ENCODE measurements at places on chromosomes 3 and 15. TPM values are rescaled to one million over a fixed set of nuclear protein-coding genes. Genes with fewer than 3 reads are reported as not detected.

DNA sequence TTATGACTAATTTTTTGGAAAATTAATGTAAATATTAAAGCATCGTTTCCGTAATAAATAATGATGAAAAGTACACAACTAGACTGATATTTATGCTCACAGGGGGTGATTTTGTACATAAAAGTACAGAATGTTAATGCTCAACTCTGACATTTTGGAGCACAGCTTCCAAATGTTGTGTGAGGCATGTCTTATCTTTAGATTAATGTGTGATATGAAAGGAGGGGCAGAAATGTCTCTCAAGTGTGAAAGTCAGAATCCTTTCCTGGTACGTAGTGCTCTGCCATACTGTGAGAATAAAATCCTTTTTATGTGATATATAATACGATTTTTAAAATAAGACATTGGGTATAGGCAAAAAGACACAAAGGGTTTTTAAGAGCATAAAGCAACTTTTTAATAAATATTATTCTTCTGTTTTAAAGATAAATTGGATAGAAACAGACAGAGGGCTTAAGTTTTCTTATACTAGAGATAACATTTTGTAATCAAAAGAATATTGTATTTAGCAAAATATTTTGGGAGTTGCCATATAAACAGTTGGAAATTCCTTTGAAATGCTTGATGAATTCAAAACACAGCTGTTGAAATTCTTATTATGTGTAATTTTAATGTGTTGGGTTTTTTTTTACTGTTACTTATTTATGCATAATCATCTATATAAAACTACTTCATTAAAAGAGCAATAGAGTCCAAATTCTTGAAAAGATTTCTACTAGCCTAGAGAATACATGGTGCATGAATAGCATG is 389.7 kb downstream of the RAP2B start:
- H3K4me3 ChIP-seq: no peak overlapping the region
- DNase-seq: no peak
- H3K36me3 ChIP-seq: no peaks in the 10 kb centered on the region

DNA sequence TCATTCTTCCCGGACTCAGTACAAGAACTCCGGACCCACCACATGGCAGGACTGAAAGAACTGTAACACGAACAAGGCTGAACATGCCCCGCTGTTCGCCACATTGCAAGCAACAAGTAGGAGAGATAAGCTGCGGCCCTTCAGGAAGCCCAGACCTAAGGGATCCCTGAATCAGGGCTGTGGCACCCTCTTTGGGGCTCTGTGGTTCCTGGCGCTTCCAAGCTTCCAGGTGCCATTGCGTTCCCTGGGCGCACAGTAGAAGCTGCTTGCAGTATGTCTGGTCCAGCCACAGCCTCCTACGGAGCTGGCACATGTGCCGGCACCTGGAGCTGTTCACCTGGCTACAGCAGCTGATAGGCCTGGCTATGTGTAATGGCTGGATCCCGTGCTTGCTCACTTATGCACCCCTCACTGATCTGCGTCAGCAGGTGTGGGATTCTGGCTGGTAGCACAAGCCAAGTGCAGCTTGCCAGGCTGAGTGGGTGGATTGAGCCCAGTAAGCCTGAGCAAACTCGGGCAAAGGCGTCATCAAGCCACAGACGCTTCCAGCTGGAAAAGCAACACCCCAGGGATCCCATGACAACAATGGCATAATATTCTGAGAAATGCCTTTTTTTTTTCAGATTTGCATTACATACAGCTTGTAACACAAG is 748.6 kb upstream of the GBE1 start:
- no peak overlapping the region for H3K27ac ChIP-seq
- no peaks in the 10 kb centered on the region for H3K4me1 ChIP-seq
- H3K36me3 ChIP-seq: no peaks in the 10 kb centered on the region

DNA sequence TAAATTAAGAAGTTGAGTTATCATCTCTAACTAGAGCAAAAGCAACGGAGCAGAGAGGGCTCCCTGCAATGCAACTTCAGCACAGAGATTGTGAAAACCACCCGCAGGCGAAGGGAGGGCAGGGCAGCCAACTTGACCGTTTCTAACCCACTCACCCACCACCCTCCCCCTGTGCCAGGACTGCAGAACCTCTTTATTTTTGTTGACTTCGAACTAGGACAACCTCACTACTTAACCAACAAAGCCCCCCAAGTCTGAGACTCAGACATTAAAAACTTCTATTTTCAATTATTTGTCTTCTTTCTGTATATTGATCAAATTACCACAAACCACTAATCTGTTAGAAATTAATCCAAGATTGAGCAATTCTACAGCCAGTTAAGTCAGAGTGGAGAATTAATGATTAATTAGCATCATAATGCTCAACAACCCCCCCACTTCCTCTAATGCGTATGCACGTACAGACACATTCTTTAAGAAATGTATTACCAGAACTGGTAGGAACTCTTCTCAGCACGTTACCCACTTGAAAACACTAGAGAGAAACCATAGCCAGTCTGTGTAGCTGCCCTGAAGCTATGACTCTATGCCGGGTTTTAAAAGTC is 2.0 kb downstream of the MGLL start:
- no peak for DNase-seq
- H3K27ac ChIP-seq: no peak overlapping the region
- H3K4me3 ChIP-seq: no peak overlapping the region

Gene VILL
- total RNA-seq: 41.9 TPM

DNA sequence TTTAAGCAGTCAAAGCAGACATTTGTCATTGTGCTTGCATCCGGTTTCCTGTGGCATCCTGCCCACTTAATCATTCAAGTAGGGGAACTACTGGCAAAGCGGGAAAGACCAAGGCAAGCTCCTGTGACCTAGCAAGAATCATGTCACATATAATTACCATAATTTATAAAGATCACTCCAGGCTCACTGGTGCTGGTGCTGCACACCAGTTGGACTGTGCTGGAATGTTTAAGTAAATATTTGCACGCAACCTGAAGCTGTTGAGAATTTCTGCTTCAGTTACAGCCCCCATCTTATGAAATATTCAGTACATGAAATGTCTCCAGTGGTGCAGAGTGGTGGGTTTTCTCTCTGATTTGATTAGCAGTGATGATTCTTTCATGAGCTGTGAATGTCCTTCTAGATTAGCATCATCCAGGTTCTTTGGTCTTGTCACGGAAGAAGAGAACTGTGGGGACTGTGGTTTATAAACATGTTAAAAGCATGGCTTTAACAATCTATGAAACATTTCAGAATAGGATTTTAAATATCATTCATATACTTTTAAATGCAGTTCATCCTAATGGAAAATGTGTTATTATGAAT is 621.3 kb upstream of the EPHA6 start:
- H3K27ac ChIP-seq: no peak overlapping the region
- no peaks in the 10 kb centered on the region for H3K27me3 ChIP-seq
- H3K4me3 ChIP-seq: no peak overlapping the region
- H3K4me1 ChIP-seq: no peaks in the 10 kb centered on the region

Gene LRRC34
- 1.2 TPM for total RNA-seq

DNA sequence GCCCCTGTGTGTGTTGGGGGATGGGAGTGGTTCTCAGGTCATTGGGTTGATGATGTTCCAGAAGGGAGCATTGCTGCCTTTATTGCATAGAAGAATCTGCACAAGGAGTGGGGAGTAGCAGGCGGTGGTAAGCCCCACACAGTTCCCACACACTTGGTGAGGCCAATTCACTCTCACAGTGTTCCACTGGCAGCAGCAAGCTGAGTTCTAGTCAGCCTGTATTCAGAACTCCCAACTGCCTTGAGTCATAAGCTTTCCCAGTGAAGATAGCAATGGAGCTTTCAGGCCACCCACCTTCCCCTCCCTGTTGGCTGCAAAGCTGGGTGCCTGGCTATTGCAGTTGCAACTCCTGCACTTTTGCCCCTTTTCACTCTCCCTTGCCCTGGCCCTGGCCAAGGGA is 181.1 kb upstream of the RBMS3 start:
- H3K4me1 ChIP-seq: no peaks in the 10 kb centered on the region
- no peak overlapping the region for H3K27ac ChIP-seq
- H3K4me3 ChIP-seq: no peak overlapping the region
- DNase-seq: no peak

- peak overlapping the region; percentile 96 for H3K27ac ChIP-seq
- no peaks in the 10 kb centered on the region for H3K36me3 ChIP-seq
- no peaks in the 10 kb centered on the region for H3K27me3 ChIP-seq
- peak overlapping the region; percentile 77 for H3K4me3 ChIP-seq
- peak; percentile 83 for DNase-seq
Measured at GRCh38 chr3:196219194-196219969, 3.0 kb downstream of the SLC51A start.

DNA sequence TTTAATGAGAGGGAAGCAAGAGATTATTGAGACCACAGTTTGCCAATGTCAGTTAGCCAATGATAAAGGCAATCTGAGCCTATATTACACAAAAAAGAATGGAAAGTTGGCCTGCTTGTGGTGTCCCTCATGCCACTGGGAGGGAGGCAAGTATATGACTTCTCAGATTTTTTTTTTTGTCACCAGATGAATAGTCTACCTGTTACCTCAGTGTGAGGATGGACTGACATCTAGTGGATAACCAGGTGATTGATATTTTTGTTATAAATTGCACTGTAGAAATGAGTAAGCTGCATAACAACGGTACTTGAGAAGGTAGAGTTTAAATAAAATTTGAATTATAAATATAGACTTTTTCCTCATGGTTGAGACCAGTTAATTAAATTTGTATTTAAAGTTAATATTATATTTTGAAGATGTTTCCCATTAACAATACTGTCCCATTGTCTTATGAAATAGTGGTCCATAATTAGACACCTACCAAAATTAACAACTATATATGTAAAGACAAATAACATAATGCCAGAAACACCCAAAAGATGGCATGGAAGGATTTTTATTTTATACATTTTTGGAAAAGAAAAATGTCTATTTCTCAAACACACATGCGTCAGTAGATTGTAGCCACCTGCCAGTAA is 237.8 kb upstream of the GADL1 start:
- no peaks in the 10 kb centered on the region for H3K36me3 ChIP-seq
- peaks cover 1% of the 10 kb centered on the region for H3K4me1 ChIP-seq
- peak; percentile 21 for DNase-seq
- H3K4me3 ChIP-seq: no peak overlapping the region
- H3K27ac ChIP-seq: no peak overlapping the region
- H3K27me3 ChIP-seq: no peaks in the 10 kb centered on the region

GRCh38 chr3:257826-258225 is 61.3 kb downstream of the CHL1 start:
- no peak for DNase-seq
- no peaks in the 10 kb centered on the region for H3K36me3 ChIP-seq
- no peaks in the 10 kb centered on the region for H3K4me1 ChIP-seq

Gene ZNF662
- 17.6 TPM for total RNA-seq

Gene WDR73
- 38.3 TPM for total RNA-seq
